Prostate gland (tissue), 2 donors: ENCODE measurements at places on chromosomes 6 and 20. TPM values are rescaled to one million over a fixed set of nuclear protein-coding genes. Genes with fewer than 3 reads are reported as not detected.

GRCh38 chr20:4637081-4637797 lies 84.5 kb upstream of the PRND start:
- no peak for DNase-seq

DNA sequence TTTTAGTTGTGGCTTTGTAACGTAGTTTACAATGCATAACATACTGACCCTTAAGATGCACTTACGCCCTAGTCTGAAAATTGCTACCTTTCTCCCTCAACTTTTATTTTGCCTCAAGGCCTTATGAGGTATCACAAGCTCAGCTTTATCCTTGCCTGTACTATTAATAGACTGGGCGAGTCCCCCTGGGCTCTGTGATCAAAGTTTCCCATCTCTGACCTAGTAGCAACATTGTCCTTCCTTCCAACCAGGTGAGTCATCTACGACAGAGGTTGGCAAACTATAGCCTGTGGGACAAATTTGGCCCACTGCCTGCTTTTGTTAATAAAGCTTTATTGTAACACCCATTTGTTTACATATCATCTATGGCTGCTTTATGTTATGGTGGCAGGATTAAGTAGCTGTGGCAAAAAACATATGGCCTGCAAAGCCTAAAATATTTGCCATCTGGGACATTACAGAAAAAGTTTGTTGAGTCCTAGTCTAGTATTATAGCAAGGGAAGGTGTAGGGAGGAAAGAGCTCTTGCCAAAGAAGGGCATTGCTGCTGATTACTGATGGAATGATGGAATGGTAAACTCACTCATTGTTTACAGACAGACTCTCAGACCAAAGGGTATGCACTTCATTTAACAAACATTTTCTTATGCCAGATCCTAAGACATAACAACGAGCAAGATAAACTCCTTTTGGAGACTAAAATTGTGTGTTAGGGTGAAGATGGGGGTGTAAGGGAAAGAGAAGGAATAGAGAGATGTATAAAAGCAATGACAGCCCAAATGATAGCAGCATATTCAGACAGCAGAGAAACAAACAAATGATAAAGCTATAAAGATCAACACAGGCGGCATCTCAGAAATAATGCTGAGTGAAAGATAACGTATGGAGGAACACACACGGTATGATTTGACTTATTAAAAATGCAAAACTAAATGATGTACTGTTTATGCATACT lies 74.2 kb downstream of the SLC22A23 start:
- no peak for DNase-seq

DNA sequence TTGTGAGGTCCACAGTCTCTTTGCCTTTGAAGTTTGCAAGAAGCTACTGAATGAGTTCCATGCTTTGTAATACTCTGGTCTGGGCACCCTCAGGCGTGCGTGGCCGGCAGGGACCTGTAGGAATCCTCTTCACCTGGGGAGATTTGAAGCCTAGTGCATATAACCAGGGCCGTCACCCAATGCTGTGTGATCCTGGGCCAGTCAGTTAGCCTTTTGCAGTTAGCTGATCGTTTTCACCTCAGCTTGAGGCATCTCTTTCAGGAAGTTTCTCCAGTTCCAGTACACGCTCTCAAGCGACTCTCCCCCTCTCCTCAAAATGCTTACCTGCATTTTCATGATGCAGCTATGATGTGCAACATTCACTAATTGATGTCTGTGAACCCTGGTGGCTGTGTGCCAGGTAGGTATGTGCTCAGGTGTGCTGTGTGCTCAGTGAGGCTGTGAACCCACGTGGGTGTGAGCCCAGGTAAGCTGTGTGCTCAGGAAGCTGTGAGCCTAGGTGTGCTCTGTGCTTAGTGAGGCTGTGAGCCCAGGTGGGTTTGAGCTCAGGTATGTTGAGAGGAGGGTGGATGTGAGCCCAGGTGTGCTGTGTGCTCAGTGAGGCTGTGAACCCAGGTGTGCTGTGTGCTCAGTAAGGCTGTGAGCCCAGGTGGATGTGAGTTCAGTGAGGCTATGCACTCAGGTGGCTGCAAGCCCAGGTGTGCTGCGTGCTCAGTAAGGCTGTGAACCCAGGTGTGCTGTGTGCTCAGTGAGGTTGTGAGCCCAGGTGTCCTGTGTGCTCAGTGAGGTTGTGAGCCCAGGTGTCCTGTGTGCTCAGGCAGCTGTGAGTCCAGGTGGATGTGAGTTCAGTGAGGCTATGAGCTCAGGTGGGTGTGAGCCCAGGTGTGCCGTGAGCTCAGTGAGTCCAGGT lies 120.4 kb downstream of the PHACTR3 start:
- DNase-seq, result no peak

DNA sequence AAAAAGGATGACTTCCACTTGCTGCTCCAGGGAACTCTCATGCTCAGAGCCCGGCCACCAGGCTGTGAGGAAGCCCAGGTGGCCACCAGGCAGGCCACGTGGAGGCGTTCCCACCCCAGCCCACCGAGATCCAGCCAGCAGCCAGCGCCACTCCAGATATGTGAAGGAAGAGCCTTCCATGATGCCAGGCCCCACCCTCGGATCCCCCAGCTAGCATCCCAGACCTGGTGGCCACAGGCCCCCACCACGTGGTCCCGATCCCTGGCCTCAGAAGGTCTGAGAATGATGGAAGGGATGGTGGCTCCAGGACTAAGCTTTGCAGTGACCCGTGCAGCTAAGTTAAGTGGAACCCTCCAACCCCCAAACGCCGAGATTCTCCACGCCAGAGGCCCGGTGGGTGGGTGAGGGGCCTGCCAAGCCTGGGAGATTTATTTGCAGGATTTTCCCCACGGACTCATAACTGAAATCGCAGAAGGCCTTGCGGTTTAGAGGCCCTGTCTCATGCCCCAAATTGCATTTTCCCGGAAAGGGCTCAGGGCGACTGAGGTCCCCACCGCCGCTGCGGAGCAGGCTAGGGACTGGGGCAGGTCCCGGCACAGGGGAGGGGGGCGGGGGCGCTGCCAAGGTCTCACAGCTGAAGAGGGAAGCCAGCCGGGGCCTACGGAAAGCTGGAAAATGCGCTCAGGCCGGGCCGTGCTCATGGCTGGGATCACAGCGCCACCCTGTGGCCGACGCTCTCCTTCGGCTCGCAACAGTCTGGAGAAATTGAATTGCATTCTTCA lies 31.1 kb upstream of the CST7 start:
- DNase-seq, result peak; percentile 53

GRCh38 chr20:13639150-13639497 lies 392 bp upstream of the TASP1 start:
- DNase-seq, result no peak

- no peak for DNase-seq
Observed at GRCh38 chr20:49698477-49698876, 15.2 kb downstream of the B4GALT5 start.

DNA sequence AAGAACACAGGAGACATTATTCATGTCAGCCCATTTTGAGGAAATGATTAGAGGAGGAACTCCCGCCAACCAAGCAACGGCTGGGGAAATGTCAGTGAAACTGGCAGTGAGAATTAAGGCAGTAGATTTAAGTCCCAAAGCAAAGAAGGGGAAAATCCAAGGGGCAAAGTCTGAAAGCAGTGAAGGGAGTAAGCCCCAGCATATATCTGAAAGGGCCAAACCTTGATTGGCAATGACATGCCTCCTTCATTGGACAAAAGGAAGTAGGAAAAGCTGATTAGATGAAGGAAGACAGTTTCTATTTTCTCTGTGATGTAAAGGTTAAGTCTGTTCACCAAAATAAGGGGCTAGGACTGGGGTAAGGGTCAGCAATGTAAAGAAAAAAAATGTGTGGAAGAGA lies 190.3 kb downstream of the RNF144B start:
- DNase-seq, result no peak

DNA sequence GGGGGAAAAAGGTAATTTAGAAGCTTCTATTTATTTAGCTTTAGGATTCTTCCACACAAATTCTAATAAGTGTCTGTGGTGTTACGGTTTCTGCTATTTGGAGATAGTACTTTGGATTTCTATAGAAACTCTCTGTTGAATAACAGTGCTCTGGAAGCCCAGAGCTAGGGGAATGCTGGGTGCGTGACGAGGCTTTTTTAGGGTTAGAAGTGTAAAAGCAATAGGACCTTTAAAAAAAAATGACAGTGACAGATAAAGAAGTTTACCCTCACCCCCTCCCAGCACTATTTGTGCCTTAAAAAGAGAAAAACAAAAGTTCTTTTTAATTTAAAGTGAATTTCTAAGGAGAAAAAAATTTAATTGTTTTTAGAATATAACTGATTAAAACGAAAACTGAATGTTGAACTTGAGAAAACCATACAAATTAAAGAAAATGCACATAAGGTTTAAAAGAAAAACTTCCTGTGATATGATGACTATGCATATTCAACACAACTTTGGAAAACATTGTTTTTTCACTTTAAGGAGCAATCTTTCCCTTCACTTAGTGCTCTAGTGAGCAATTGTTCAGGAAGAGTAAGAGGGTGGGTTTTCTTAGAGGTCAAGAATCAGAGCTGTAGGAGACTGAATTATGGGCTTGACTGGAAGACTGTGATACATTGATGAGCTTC lies 89.6 kb upstream of the RIPOR2 start:
- no peak for DNase-seq

- DNase-seq, result no peak
Observed at GRCh38 chr6:25635886-25636317, 16.1 kb upstream of the SCGN start.

- no peak for DNase-seq
Observed at GRCh38 chr20:12056839-12057238, 139.1 kb downstream of the BTBD3 start.

GRCh38 chr6:119073307-119074051 lies 5.0 kb downstream of the FAM184A start:
- DNase-seq, result no peak

GRCh38 chr6:152338335-152339125 lies 298.6 kb downstream of the SYNE1 start:
- no peak for DNase-seq

DNA sequence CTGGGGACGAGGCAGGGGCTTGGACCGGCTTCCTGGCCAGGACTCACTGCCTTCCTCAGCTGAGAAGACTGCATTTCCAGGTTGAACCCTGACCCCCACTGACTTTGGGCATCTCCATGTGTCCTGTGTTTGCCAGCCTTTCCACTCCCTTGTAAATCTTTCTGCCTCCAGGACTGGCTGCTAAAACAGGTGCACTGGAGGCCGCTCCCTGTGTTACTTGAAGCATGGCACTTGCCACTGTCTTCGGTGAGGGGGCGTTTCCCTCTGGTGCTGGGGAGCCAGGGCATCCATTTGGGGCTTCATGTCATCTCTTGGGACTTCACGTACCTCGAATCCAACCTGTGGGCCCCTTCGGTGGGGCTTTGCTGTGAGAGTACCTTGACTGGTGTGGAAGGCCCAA lies 6.7 kb upstream of the RBM38 start:
- no peak for DNase-seq

- DNase-seq, result no peak
Observed at GRCh38 chr20:41308726-41309413, 8.7 kb downstream of the ZHX3 start.

GRCh38 chr6:21691685-21692346 lies 98.3 kb downstream of the SOX4 start:
- no peak for DNase-seq

GRCh38 chr6:5174756-5175549 lies 85.8 kb downstream of the LYRM4 start:
- DNase-seq, result no peak

DNA sequence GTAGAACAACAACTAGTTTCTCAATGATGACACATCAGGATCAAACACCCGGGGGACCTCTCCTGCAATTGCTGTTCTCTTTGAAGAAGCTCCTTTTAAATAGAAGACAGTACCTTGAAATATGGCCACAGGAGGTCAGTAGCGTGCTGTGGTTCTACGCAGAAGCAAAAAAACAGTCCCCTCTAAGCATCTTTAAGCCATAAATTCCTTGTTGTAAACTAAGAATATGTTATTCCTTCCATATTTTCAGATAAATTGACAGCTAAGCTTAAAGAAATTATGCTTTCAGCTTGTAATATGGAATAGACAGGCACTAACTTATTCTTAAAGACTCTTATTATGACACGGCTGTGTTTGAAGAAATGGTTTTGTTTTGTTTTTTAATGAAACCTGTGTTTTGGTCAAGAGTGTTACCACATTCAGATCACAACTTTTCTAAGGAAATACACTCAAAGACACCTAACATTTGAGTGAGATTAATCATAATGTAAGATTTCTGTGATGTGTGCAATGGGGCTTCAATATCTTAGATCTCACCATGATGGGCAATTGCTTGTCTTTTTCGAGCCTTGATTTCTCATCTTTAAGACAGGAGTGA lies 49.7 kb upstream of the IL20RA start:
- DNase-seq, result peak; percentile 63

DNA sequence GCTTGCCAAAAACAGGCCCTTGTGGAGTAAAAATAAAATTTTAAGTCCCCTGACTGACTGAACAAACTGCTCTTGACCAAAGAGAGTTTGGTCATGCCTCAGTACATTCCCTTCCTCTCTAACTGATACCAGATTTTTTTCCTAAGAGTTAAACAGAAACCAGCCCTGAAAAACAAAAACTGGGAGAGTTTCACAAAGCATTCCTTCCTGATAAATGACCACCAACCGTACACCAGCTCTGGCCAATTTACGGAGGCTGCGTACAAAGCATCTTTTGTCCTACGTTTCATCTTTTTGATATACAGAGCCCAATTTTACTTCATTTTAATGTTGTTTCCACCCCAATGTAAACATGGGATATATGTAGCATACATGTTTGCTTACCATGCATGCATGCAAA lies 477.4 kb upstream of the HTR1E start:
- DNase-seq, result no peak

GRCh38 chr20:1186367-1186991 lies 1.7 kb upstream of the TMEM74B start:
- DNase-seq, result no peak

The CALHM6 gene
- 6.7 TPM for total RNA-seq

The CDC5L gene
- total RNA-seq, result 18.0 TPM

The RIPOR2 gene
- 16.1 TPM for total RNA-seq

The ME1 gene
- total RNA-seq, result 6.4 TPM

The SMLR1 gene
- not detected for total RNA-seq

The PRSS35 gene
- not detected for total RNA-seq

The BMP6 gene
- total RNA-seq, result 10.2 TPM
